ENCODE measurements at places on chromosomes 2 and 18. TPM values are rescaled to one million over a fixed set of nuclear protein-coding genes. Genes with fewer than 3 reads are reported as not detected.
A peak's percentile ranks its signal among the peaks of the same experiment; 100 is the strongest.

Gene SMYD1
- total RNA-seq = not detected

Gene SETBP1
- total RNA-seq = 14.1 TPM

Gene CDK5R2
- total RNA-seq = not detected

Gene CD302
- 0.70 TPM for total RNA-seq

Gene EGR4
- total RNA-seq = 0.55 TPM

Gene HES6
- total RNA-seq = 5.1 TPM

Gene ERBB4
- total RNA-seq = not detected

Gene EVA1A
- total RNA-seq = not detected

Gene GAREM1
- not detected for total RNA-seq

Gene COL3A1
- total RNA-seq = 0.07 TPM

Gene THSD7B
- total RNA-seq = not detected

DNA sequence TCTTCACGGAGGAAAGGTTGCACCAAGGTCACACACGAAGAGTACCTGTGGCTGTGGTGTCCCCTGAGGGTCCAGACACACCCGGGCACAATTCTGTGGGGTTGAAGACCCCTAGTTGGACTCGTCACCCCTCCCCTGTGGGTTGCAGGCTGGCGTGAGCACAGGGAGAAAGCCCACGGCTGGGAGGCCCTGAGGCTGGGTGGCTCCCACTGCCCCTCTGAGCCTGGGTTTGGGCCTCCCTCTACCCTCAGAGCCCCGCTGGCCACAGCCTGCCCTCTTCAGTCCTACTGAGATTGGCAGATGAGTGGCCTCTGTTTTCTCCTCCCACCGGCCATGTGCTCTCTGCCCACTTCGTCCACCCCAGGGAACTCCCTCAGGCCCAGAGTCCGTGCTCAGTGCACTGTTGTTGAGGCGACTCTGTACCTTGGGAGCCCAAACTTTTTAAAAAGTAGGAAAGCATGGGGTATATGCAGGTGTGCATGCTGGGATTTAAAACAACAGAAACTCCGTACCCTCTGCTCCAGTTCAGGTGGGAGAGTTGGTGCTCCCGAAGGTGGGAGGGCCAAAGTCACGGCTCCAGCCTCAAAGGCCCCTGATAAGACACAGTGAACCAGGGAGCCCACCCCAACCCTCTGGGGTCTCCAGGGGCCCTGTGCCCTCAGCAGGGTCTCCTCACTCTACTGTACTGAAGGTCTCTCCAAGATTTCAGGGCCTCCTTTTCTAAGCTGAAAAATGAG is 19.1 kb downstream of the RAMP1 start:
- no peaks in the 10 kb centered on the region for H3K36me3 ChIP-seq
- DNase-seq = no peak
- no peak overlapping the region for H3K4me3 ChIP-seq
- peaks cover 4% of the 10 kb centered on the region for H3K4me1 ChIP-seq

GRCh38 chr2:164757934-164758695 is 83.5 kb downstream of the COBLL1 start:
- no peak overlapping the region for H3K4me3 ChIP-seq
- DNase-seq = no peak
- no peak overlapping the region for H3K27ac ChIP-seq

GRCh38 chr18:73835656-73836364 is 311.8 kb downstream of the FBXO15 start:
- H3K27ac ChIP-seq = no peak overlapping the region
- no peaks in the 10 kb centered on the region for H3K4me1 ChIP-seq
- no peak overlapping the region for H3K4me3 ChIP-seq
- H3K36me3 ChIP-seq = no peaks in the 10 kb centered on the region

DNA sequence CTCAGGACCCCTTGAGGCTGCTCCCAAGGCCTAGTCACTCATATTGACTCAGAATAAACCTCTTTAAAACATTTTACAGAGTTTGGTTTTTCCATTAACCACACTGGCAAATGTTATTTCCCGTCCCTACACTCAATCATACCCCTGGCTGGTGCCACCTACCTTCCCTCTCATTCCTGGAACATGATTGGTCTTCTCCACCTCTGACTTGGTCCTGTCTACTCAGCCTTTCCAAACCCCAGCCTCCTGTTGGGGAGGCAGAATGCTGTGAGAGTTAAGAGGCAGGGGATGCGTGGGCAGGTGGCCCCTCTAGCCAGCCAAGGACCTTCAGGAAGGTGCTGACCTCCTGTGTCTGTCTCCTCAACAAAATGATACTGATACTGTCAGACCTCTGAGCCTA is 149.3 kb downstream of the CABLES1 start:
- no peak for DNase-seq
- H3K4me1 ChIP-seq = no peaks in the 10 kb centered on the region
- no peaks in the 10 kb centered on the region for H3K36me3 ChIP-seq
- H3K27me3 ChIP-seq = no peaks in the 10 kb centered on the region

DNA sequence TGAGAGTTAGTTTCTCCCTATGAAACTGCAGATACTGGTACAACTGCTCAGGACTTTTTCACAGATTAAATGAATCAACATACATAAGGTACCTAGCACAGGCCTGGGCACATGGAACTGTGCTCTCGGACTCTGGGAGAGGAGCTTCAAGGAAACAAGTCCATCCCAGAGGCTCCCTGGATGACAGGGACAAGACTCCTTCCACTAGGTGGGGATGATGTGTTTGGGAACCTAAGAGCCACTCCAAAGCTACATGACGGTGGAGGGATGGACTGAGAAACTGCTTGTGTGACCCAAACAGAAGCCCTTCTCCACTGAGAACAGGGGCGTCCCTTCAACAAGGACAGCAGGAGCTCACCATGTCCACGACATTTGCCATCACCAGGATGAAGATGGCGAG is 37.1 kb downstream of the CENPO start:
- no peaks in the 10 kb centered on the region for H3K27me3 ChIP-seq
- H3K27ac ChIP-seq = no peak overlapping the region
- no peak overlapping the region for H3K4me3 ChIP-seq
- H3K4me1 ChIP-seq = no peaks in the 10 kb centered on the region

- DNase-seq = peak; percentile 8
- H3K27ac ChIP-seq = no peak overlapping the region
- H3K4me1 ChIP-seq = peaks cover 17% of the 10 kb centered on the region
- H3K4me3 ChIP-seq = no peak overlapping the region
- no peaks in the 10 kb centered on the region for H3K36me3 ChIP-seq
- no peaks in the 10 kb centered on the region for H3K27me3 ChIP-seq
These were observed 201.7 kb downstream of the MREG start for GRCh38 chr2:215811409-215812345.

GRCh38 chr2:232473467-232473890 is 14.2 kb downstream of the ECEL1 start:
- DNase-seq = no peak
- peaks cover 20% of the 10 kb centered on the region for H3K27me3 ChIP-seq
- H3K4me3 ChIP-seq = no peak overlapping the region
- no peaks in the 10 kb centered on the region for H3K4me1 ChIP-seq
- no peak overlapping the region for H3K27ac ChIP-seq
- no peaks in the 10 kb centered on the region for H3K36me3 ChIP-seq

- no peak for DNase-seq
- no peak within 1 kb of the TSS for H3K4me3 ChIP-seq
- H3K36me3 ChIP-seq = no peaks in the 10 kb centered on the region
- no peak within 1 kb of the TSS for H3K27ac ChIP-seq
- no peaks in the 10 kb centered on the region for H3K27me3 ChIP-seq
- no peaks in the 10 kb centered on the region for H3K4me1 ChIP-seq
These were observed at the start of gene TRIM54 for GRCh38 chr2:27281855-27282559. Gene TRIM54, plus strand, starts transcription at chr2:27282429. Its CDS starts 303 bp downstream, at chr2:27282732.

DNA sequence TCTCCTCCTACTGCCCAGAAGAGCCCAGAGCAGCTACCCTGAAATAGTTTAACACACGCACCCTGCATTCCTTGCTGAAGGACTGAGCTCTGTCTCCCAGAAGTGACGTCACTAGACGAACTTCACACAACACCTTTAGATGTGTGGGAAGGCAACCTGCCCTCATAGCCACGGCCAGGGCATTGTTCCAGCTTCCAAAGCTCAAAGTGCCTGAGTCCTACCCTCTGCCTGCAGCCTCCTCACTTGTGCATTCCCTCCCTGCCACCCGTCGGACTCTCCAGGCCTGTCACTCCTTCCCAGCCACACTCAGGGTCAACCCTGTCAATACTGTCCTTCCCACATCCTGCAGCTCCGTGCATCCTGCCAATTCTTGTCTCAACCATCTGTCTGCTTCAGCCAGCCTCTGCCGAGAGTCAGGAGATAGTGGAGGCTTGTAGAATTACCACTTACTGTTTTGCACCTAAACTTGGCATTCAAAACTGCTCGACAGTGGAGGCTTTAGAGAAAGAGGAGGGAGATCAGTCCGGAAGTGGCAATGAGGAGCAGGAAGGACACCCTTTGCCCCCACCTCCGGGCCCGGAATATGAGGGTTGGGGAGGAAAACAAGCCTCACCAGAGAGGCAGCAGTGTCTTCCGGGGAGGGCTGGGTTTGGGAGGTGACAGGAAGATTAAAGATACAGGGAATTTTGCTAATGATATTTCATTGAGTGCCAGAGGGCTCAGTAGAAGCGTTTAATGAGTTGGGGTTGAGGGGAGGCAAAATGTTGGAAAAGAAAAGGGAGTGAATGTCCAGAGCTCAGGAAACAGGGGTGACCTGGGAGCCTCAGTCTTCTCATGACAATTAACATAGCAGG is 72.3 kb upstream of the ATG16L1 start:
- DNase-seq = no peak
- no peaks in the 10 kb centered on the region for H3K4me1 ChIP-seq
- peaks cover 62% of the 10 kb centered on the region for H3K36me3 ChIP-seq
- no peak overlapping the region for H3K27ac ChIP-seq

DNA sequence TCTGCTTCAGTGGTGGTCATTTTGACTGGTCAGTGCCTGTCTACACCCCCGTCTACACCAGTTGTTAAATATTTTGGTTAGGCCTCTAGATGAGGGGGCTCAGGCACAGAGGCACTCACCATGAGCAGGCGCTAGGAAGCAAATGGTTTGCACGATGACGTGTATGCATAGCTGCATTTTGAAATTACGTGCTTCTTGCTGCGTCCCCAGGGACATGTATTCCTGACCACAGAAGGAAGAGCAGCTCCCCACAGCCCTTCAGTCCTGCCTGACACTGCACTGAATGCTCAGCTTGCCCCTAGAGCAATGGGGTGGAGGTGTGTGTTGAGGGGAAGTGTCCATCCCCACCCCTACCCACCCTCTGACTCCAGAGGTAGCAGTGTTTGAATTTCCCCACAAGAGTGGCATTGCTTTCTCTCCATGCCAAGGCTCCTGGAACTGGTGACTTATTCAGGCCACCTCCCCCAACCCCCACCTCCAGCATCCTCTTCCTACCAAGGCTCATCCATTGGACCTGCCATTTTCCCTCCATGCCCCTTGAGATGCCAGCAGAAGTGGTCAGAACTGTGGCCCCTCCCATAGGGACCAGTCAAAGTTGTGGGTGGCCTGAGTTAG is 11.4 kb upstream of the ZAP70 start:
- no peaks in the 10 kb centered on the region for H3K27me3 ChIP-seq
- peaks cover 2% of the 10 kb centered on the region for H3K4me1 ChIP-seq
- no peak for DNase-seq
- no peak overlapping the region for H3K4me3 ChIP-seq
- H3K36me3 ChIP-seq = no peaks in the 10 kb centered on the region

DNA sequence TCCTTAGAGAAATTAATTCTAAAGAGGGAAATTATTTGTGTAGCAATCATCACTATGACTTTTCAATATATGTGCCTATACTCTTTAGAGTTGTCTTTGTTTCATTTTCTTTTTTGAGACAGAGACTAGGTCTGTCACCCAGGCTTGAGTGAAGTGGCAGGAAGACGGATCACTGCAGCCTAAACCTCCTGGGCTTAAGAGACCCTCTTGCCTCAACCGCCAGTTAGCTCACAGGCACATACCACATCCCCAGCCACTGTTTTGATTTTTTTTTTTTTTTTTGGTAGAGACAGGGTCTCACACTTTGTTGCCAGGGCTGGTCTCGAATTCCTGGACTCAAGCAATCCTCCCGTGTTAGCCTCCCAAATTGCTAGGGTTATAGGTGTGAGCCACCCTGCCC is 12.4 kb downstream of the YWHAQ start:
- peak; percentile 73 for DNase-seq
- H3K36me3 ChIP-seq = no peaks in the 10 kb centered on the region
- peaks cover 52% of the 10 kb centered on the region for H3K4me1 ChIP-seq
- peak overlapping the region; percentile 6 for H3K4me3 ChIP-seq
- peak overlapping the region; percentile 39 for H3K27ac ChIP-seq

GRCh38 chr2:21008014-21008789 is 35.7 kb downstream of the APOB start:
- no peak for DNase-seq
- no peaks in the 10 kb centered on the region for H3K36me3 ChIP-seq
- H3K4me3 ChIP-seq = no peak overlapping the region
- no peak overlapping the region for H3K27ac ChIP-seq

DNA sequence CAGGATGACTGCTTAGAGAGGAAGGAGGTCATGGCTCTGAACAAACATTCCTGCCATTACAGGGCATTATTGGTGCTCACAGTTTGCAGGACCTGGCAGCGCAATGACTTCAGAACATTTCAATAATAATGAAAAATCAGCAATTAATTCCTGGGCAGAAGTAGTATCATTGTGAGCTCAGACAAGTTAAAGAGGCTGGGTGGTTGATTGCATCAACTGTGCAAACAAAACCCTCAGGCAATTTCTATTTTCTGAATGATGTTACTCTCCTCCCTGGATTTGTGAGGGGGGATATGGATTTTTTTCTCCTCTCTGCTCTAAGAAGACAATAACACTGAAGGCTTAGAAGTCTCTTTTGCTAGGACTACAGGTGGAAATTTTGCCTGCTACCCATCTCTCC is 168.1 kb upstream of the TACR1 start:
- H3K27me3 ChIP-seq = no peaks in the 10 kb centered on the region
- no peak for DNase-seq
- H3K27ac ChIP-seq = no peak overlapping the region
- H3K4me3 ChIP-seq = no peak overlapping the region

GRCh38 chr2:9326975-9327374 is 96.4 kb downstream of the ITGB1BP1 start:
- H3K36me3 ChIP-seq = no peaks in the 10 kb centered on the region
- no peaks in the 10 kb centered on the region for H3K4me1 ChIP-seq

- H3K4me3 ChIP-seq = no peak overlapping the region
- no peaks in the 10 kb centered on the region for H3K27me3 ChIP-seq
- H3K4me1 ChIP-seq = no peaks in the 10 kb centered on the region
These were observed 6.6 kb upstream of the KLHL23 start for GRCh38 chr2:169727065-169727464.

DNA sequence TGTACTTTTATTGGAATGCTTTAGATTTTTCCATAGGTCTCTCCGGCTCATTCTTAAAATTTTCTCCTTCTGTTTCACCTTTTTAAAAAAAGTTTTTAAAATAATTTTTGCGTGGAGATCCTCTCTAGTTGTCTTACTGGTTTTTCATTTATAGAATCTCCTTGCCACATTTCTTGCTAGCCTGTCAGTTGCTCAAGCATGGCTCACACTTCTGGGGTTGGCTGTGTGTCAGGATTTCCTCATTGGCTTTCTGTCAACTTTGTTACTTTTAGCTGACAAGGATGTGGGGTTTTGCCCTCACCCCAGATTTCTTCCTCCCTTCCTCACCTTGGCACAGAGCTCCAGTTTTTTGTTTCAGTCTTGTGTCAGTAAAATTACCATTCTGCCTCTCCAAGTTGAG is 124.6 kb downstream of the ZNF407 start:
- H3K4me3 ChIP-seq = no peak overlapping the region
- no peak for DNase-seq
- no peaks in the 10 kb centered on the region for H3K36me3 ChIP-seq
- no peaks in the 10 kb centered on the region for H3K27me3 ChIP-seq

GRCh38 chr2:148817210-148817708 is 57.8 kb upstream of the KIF5C start:
- no peaks in the 10 kb centered on the region for H3K27me3 ChIP-seq
- no peak overlapping the region for H3K4me3 ChIP-seq
- no peaks in the 10 kb centered on the region for H3K36me3 ChIP-seq
- no peak overlapping the region for H3K27ac ChIP-seq
- DNase-seq = no peak

Measured in CD8-positive, alpha-beta memory T cell (primary cell).